Psoas muscle (tissue), 8 donors: ENCODE measurements at places on chromosomes 13 and 19.

DNA sequence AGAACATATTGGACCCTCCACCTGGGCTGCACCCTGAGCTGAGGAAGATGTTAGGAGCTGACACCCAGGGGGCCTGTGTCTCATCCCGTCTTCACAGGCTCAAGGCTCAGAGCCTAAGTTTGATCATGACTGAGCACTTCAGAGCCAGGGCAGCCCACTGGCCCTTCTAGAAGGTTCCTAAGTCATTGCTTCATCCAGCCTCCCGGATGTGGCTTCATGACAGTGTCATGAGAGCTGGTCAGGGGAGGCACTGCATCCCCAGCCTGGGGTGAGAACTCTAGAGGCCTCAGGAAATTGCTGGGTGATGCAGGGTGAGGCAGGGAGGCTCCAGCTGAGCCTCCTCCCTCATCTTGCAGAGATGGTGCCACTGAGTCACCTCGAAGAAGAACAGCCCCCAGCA is 24.9 kb upstream of the PIK3R2 start:
- DNase-seq = no peak

DNA sequence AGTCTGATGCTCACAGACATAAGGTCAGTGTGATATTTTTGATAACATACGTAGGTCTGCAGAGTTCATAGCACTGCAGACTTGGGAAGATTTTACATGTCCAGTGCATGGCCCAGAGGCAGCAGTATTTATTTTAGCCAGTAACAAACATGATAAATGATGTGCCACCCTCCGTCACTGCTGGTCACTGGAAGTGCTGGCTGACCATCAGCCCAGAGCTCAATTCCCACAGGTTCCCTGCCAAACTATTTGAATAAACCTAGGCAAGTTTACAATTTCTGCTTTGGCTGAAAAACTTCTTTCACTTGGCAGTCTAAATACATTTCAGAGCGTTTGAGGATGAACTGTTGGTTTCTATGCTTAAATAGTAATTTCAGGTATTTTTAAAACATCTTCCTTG is 135.5 kb upstream of the EDNRB start:
- DNase-seq = no peak

GRCh38 chr13:34751492-34751891 is 190.6 kb upstream of the NBEA start:
- DNase-seq = no peak

- DNase-seq = no peak
Observed at GRCh38 chr13:20342311-20342710, 110.2 kb upstream of the GJB6 start.

DNA sequence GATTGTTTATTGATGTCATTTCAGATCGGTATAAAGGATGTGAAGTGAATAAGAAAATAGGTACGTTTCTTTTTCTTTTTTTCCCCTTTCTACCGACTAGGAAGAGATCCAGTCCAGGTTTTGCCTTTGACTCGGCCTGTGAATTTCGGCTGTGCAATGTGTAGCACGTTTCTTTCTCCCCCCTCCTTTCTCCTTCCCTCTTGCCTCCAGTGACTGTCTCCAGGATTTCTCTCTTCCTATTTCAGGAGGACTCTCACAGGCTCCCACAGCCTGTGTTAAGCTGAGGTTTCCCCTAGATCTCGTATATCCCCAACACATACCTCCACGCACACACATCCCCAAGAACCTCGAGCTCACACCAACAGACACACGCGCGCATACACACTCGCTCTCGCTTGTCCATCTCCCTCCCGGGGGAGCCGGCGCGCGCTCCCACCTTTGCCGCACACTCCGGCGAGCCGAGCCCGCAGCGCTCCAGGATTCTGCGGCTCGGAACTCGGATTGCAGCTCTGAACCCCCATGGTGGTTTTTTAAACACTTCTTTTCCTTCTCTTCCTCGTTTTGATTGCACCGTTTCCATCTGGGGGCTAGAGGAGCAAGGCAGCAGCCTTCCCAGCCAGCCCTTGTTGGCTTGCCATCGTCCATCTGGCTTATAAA is at the start of gene GPC6:
GPC6 (plus strand) TSS at position 185 of the 657 bp plus-strand sequence.
- peak; percentile 32 for DNase-seq

DNA sequence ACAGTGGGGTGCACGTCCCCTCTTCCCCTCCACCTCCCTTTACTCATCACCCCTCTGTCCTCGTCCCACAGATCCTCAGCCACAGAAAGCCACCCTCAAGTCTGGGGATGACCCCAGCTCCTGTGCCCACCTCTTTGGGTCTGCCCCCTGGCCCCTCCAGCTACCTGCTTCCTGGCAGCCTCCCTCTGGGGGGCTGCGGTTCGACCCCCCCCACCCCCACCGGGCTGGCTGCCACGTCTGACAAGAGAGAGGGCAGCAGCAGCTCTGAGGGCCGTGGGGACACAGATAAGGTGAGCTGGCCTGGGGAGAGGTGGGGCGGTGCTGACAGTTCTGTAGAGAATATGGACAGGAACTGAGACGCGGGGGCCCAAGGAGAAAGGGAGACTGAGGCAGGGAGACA is 11.1 kb downstream of the IRF3 start:
- DNase-seq = no peak

- peak; percentile 26 for DNase-seq
Observed at GRCh38 chr19:53882391-53883050, 524 bp downstream of the PRKCG start.

GRCh38 chr13:59304596-59304995 is 859.1 kb downstream of the DIAPH3 start:
- DNase-seq = no peak

DNA sequence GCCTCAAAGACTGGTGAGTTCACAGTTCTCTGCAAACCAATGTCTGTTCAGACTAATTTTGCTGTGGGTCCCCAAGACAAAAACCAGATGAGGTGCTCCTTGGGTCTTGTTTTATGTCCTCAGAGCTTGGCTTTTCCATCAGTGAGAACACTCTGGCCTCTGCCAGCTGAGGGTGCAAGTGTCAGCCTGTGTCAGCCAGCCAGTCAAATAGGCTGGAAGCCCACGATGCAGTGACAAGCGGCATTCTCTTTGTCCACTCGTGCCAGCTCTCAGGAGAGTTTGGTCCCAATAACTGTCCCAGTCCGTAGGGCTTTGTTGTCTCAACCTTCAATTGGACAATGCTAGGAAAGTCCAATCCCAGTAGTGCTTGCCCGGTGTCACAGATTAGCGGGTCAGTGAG is 9.4 kb upstream of the AKT2 start:
- no peak for DNase-seq

- DNase-seq = peak; percentile 83
Observed at GRCh38 chr13:40352802-40353562, 313.5 kb downstream of the FOXO1 start.

DNA sequence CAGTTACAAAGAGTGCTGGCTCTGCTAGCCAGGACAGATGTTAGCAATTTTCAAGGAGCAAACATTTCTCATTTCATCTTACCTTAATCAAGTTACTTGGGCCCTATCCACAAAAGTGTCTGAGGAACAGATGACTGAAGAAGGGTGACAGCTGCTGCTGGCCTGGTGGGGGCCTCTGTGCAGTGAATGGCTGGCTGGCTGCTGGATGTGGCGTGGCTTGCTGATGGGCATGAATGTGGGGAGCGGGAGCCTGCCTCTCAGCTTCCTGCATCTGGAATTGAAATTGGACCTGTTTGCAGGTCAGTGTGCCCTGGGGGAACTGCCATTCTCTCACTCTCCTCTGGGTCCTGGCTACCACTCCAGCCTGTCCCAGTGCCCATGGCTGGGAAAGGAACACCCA is 94.7 kb downstream of the RGCC start:
- DNase-seq = no peak

DNA sequence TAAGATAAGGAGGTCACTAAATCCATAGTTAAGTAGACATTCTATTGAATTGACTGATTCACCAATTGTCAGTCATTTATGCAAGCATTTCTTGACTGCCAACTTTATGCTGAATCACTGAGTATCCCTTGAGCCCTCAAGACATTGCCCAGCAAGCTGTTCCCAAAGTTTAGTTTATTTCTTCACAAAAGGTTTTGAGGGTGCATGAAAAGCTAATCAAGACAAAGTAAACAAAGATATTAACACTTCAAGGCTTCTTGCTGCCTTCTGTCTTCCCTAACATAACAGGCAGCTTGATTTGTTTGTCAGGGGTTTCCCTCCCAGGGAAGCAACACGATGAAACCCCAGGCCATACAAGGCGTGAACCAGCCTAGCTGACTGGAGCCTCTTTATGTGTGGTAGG is 374.4 kb downstream of the SPRY2 start:
- DNase-seq = no peak

DNA sequence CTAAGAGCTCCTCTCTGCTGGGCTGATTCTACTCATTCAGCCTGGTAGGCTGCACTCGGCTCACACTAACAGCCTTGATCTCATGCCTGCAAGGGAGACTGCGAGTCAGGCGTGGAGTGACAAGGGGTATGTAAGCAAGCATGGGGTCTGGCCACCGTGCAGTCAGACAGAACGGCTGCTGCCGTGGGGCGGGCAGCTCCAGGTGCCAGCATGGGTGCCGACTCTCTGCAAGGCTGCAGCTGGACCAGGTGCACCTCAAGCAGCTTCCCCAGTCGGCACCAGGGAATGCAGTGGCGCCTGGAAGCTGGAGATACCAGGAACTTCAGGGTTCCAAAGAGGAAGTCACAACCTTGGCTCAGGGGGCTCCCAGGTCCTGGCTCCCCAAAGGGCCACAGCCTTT is 892.3 kb downstream of the OLFM4 start:
- DNase-seq = no peak

DNA sequence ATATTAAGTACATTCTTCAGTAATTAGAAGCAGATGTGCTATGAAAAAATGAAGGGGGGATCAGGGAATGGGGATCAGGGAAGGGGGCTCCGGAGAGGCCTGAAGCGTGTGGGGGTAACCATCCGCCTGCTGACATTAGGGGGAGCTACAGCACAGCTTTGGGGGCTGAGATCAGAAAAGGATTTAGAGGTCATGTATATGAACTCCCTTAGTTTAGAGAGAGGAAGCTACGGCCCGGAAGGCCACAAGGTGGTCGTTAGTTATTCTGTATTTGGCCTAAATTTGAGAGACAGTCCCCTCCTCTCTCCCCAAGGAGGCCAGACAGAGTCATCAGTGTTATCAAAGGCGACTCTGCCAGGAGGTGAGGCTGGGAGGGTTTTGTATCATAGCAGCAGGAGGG is 99.0 kb downstream of the TM9SF2 start:
- DNase-seq = no peak

GRCh38 chr13:40980461-40980860 is 38.7 kb downstream of the ELF1 start:
- no peak for DNase-seq

DNA sequence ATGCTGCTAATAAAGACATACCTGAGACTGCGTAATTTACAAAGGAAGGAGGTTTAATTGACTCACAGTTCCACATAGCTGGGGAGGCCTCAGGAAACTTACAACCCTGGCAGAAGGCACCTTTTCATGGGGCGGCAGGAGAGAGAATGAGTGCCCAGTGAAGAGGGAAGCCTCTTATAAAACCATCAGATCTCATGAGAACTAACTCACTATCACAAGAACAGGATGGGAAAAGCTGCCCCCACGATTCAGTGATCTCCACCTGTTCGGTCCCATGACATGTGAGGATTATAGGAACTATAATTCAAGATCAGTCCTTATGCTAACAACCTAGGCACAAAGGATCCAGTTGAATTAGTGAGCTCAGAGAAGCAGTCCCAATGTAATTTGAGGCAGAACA is 59.4 kb downstream of the GPC6 start:
- DNase-seq = no peak

GRCh38 chr13:53775807-53776206 is 747.2 kb downstream of the OLFM4 start:
- DNase-seq = no peak

- no peak for DNase-seq
Observed at GRCh38 chr13:29954082-29955028, 103.9 kb upstream of the UBL3 start.

GRCh38 chr13:25932365-25932764 is 119.5 kb downstream of the SHISA2 start:
- DNase-seq = no peak

DNA sequence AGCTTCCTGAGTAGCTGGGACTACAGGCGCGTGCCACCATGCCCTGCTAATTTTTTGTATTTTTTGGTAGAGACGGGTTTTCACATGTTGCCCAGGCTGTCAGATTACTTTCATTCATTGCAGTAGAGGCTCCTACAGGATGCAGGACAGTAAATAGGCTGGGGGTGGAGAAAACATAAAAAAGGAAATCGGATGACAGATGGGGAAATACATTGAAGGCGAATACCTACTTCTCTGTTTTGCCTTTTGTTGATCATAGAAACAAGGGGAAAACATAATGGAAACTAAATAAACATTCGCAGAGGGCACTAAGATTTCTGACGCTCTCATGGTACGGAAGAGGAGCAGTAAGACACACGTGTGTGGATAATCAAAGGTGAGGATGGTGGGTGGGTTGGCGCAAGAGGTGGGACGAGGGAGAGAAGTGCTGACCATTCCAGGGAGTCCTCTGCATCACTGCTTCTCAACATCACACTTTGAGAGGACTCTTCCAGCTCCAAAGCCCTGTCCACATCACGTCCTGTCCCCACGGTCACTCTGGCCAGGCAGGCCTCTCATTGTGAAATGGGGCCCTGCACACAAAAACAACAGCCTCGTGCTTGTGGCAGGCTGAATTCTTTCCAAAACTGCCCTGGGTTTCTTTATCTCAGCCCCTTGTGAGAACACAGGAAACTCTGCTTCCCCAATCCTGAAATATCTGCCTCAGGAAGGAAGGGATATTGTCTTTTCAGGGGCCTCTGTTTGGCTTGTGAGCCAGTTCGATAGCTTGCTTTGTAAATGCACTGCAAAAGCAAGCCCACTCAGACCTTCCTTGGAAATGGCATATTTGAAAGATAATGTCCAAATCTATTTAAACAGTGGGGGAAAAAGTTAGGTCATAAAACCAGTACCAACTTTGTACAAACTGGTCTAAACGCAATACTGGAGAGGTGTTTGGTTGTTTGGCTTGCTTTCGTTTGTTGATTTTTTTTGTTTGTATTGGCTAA is 188.5 kb downstream of the FOXO1 start:
- peak; percentile 82 for DNase-seq

DNA sequence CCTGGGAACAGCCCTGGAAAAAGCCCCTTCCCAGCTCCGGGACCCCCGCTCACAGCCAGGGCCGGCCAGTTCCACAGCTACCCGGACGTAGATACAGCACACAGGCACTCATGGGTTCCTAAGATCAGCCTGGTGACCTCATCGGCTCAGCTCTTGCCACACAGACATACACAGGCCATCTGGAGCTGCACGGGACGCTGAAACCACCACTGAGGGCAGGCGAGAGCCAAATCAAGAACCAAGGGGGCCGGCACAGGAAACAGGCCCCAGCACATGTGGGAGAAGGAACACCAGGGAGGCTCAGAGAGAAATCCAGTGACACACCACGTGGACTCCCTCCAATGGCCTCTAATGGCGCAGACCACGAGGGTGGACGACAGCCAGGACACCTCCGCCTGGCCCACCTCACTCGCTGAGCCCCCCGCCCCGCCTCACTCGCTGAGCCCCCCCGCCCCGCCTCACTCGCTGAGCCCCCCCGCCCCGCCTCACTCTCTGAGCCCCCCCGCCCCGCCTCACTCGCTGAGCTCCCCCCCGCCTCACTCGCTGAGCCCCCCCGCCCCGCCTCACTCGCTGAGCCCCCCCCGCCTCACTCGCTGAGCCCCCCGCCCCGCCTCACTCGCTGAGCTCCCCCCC is 69.7 kb upstream of the C13orf46 start:
- DNase-seq = peak; percentile 91

GRCh38 chr13:50026788-50027473 is 11.7 kb downstream of the KCNRG start:
- no peak for DNase-seq
